ENCODE measurements at places on chromosomes 3 and 15.

DNA sequence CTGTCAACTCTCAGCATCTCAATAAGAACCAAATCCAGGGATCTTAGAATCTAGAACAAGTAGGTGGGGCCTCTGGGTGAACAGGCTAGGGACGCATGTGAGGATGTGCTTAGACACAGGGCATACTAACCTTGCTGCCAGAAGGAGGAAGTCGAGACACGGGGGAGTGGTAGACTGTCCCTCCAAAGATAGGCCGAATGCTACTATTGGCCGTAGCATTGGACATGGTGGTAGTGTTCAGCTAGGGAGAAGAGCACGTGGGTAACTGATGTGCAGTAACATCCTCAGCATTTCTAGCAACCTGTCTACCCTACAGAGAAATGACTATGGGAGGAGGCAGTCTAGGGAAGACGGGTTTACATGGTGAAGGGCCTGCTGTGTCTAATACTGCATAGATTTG, 15.6 kb downstream of the RCCD1 start:
- DNase-seq, result no peak

DNA sequence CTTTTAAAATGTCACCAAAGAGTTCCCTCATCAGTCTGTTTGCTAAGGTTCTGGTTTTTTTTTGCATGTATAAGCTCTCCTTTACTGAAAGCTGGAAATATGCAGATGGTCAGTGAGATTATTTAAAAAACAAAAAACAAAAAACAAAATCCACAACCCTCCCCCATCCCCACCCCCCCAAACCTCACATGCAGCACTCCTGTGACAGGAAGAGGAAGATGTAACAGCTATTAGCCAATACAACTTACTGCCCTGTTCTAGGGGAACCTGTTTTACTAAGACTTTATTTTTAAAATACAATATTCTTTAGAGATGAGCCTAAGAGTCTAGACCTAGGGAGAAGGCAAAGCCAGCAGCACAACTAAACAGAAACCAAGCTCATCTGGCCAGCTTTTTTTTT, 39.5 kb downstream of the ANP32A start:
- no peak for DNase-seq

GRCh38 chr15:70252056-70252950, 154.6 kb upstream of the TLE3 start:
- no peak for DNase-seq

DNA sequence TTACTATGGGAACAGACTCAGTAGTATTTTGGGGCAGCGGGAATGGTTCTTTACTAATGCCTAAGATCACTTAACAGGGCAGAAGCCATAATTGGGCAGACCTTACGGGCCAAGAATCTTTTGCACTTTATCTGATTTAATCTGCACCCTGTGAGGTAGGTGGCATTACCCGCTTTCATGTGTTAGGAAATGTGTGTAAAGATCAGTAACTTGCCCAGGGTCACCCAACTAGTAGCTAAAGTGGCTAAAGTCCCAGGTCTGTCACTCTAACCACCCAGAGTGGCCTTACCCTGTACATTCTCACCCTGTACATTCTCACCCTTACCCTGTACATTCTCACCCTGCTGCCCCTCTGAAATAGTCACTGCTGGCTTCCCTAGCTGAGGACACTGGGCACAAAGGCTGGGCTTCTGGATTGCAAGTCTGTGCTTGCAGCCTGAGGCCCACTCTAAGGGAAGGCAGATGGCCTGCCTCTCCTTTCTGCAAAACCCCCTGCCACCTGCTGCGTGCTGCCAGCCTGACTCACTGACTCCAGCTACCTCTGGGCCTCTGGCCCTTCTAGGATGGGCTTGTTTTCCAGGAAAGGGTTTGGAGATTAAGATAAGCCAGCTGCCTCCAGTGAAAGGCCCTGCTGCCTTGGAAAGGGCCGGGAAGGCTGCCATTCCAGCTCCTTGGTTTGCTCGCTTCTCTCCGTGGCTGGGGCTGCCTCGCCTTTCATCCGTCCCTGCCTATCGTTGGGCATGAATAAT, 37.5 kb upstream of the MYZAP start:
- DNase-seq, result no peak

DNA sequence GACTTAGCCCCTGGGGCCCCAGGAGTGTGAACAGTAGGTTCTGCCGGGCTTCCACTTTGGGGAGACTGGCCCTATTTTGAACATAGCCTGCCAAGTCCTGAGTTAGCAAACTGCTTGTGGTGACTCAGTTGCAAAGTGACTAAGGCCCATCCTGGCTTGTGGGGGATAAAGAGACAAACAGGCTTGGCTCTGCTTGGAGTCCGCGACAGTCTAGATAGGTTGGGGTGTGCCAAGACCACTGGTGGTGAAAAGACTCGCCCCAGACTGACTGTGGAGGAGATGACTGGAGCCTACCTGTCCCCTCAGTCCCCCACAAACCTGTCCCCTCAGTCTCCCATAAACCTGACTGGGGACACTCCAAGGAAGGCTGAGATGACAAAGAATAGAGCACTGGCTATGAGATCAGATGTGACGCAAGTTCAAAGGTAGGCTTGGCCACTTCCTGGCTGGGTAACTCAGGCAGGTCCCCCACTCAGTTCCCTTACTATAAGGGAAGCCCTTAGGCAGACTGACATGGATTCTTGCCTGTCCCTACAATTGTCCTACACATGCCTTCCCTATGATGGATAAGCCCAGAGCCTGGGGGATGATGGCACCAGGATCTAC, 4.3 kb downstream of the DNASE1L3 start:
- DNase-seq, result no peak

DNA sequence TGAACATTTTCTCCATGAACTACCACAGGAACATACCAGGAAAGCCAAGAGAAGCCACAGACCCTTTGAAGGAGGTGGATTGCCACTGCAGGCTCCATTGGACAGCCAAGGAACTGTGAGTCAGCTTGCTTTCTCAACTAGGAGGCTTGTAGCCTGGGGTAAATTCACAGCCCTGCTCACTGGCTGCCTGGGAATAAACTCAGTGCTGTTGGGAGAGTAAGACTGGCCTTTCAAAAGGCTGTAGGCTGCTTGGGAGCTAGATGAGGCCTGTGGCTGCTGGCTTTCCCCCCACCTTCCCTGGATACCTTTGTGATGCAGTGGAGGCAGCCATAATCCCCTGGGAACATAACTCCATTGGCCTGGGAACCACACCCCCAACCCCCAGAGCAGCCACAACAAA, 223.5 kb upstream of the RBMS3 start:
- DNase-seq, result no peak

Measured in GM12891 (cell line).